ENCODE measurements at places on chromosomes 1 and 21.

GRCh38 chr21:16983420-16983819, 529.4 kb upstream of the CXADR start:
- no peak for DNase-seq

- no peak for DNase-seq
Measured at GRCh38 chr21:24223624-24224023, 1383.7 kb downstream of the MRPL39 start.

- peak; percentile 8 for DNase-seq
Measured at GRCh38 chr1:209207701-209208286, 375.7 kb upstream of the CAMK1G start.

GRCh38 chr1:116466810-116467557, 93.9 kb downstream of the ATP1A1 start:
- DNase-seq = no peak

DNA sequence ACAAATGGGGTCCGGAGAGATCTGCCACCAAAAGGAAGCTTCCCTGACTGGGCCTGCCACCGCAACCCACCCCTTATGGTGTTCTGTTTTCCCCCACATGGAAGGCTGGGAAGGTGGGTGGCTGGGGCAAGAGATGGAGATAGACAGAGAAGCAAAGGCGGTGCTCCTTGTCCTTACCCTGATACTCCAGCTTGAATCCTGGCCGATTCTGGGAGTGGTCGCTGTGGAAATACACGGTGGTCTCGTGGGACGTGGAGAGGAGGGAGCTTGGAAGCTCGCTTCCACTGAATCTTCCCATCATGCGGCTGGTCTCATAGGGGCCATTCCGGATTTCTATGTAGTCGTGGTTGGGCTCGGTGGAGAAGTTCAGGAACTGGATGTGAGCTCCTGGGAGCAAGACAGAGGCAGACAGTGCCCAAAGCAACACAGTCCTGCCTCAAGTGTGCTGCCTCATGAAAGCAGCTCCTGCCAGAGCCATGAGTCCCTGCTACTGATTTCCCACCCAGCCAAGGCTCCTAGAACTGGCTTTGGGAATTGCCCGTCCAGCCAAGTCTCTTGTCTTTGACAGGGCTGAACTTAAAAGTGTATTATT, 138.5 kb downstream of the ZSCAN20 start:
- DNase-seq = no peak

DNA sequence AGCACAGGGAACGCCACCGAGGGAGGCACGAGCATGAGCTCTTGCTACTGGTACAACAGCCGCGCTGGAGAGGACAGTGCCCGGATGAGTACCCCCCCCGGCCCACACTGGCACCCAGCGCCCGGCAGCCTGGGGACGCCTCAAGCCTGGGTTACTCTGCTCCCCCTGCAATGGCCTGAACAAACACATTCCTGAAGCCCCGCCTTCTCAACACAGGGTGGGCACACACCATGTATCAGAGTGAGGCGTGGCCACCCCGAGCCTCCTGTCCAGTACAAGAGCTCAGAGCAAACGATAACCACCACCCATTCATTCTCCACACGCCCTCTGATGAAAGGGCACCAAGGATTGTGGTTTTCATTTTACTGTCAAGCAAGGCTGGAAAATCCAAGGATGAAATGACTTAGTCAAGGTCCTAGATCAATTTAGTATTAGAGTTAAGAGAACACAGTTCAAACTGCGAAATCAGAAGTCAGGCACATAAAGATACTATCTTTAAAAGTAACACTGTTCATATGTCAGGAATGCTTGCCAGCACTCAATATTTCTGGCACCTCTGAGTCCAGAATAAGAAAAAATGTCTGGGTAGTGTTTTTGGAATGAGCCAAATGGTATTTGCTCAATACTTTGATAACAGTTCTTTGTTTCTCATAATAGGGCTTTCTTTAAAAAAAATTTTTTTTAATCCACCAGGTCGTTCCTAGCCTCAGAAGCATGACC, 22.0 kb downstream of the UBE2G2 start:
- DNase-seq = no peak

GRCh38 chr1:3690282-3691065, 38.2 kb downstream of the TP73 start:
- no peak for DNase-seq

- no peak for DNase-seq
Measured at GRCh38 chr1:114620419-114620818, 39.0 kb upstream of the BCAS2 start.

All from stimulated activated CD8-positive, alpha-beta memory T cell treated with anti-CD3 and anti-CD28 coated beads, Interleukin-15, amount 100 ng/mL, for 24 hours (primary cell).